ENCODE measurements at places on chromosomes 13 and 19.

- no peak for DNase-seq
These were observed 9.0 kb downstream of the TMEM259 start for GRCh38 chr19:1011831-1012333.

- DNase-seq = no peak
These were observed 8.3 kb downstream of the CCDC9 start for GRCh38 chr19:47264629-47265028.

DNA sequence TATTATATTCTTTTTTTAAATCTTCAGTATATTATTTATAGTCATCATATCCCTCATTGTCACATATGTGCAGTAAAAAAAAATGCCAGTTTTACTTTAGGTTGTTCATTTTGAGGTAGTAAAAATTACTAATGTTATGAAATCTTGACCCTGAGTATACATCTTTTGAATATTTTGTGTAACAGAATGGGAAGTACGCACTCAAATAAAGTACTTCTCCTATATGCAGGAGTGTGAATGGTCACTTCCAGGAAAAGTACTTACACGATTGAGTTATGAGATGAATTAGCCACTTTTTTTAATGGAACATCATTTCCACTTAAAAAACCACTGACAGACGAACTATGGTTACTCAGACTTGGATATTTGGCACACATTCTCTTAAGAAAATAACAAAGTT is 58.5 kb downstream of the C13orf42 start:
- DNase-seq = no peak

GRCh38 chr13:41402691-41403511 is 54.4 kb upstream of the RGCC start:
- no peak for DNase-seq

GRCh38 chr19:14317157-14317556 is 64.1 kb upstream of the ADGRE5 start:
- no peak for DNase-seq

- DNase-seq = no peak
These were observed 4.0 kb upstream of the NKPD1 start for GRCh38 chr19:45164577-45165335.

- no peak for DNase-seq
These were observed 966 bp downstream of the JUNB start for GRCh38 chr19:12792051-12792852.

- DNase-seq = no peak
These were observed 2.9 kb downstream of the CGB3 start for GRCh38 chr19:49020931-49021895.

GRCh38 chr19:34217952-34218817 is 36.2 kb upstream of the GARRE1 start:
- peak; percentile 67 for DNase-seq

GRCh38 chr13:68810660-68811059 is 1297.0 kb upstream of the ATXN8OS start:
- no peak for DNase-seq

GRCh38 chr19:48415395-48415794 is 21.9 kb downstream of the GRIN2D start:
- peak; percentile 69 for DNase-seq

DNA sequence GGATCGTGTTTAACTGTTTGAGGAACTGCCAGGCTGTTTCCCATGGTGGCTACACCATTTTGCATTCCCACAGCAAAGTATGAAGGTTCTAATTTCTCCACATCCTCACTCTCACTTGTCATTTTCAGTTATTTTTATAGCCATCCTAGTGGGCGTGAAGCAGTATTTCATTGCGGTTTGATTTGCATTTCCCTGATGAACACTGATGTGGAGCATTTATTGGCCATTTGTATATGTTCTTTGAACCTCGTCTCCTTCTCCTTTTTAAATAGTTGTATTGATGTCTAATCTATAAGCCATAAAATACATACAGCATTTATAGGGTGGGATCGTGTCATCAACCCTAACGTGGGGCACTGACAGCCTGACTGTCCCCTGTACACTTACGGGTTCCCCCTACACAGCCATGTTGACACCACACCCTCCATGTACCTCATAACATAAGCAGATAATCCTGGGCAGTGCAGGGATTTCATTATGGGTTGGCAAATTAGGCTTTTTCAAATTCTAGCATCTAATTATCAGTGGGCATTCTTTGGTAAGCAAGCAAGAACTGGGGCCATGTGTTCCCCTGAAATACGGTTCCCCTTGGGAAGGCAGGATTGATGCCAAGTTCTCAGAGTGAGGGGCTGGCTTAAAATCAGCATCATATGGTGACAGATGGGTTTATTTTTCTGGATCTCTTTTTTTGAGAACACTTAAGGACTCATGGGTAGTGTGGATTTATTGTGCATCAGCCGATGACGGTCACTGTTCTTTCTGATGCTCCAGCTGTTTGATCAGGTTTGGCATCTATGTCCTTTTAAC is 11.6 kb upstream of the ZBTB45 start:
- DNase-seq = no peak

DNA sequence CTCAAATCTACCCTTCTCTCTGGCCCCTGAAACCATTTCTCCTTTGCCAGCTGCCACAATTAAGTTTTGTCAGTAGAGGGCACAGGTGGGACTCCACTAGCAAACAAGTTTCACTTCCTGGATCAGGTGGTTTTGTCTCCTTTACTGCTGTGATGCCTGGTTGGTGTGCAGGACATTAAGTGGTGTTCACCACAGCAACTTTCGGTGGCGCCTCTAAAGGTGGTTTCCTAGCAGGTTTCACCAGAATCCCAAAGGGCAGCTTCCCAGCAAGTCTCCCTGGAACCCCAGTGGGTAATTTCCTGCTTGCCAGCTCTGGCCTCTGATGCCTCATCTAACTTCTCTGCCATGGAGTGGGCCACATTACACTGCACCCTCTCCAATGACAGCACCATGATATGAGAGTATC is 16.6 kb downstream of the MED4 start:
- DNase-seq = no peak

- no peak for DNase-seq
These were observed 58.7 kb upstream of the ALOX5AP start for GRCh38 chr13:30676672-30677071.

DNA sequence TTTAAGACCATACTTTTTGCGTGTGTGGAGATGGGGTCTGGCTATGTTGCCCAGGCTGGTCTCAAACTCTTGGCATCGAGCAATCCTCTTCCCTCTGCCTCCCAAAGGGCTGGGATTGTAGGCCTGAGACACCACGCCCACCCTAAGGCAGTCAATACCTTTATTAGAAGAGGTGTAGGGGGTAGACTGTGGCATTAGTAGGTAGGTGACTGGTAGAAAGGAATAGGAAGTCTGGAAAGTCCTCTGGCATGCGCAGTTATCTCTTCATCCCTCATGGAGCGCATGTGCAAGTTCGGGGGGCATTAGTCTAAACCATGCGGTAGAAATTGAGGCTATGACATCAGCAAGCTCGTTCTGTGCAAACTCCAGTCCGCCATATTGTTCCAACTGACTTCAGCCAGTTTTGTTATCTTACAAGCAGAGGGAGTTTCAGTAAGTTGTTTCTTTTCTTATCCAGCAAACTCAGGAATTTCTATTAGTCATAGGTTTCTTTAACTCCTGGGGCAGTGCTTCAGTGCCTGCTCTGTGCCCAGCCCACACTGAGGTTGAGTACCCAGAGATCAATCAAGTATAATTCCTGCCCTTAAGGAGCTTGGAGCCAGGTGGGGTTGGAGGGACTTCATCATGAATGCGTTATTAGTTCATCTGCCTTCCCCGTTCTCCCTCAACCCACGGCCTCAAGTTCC is 7.3 kb upstream of the RANBP3 start:
- no peak for DNase-seq

GRCh38 chr13:40660692-40661091 is 5.7 kb downstream of the FOXO1 start:
- no peak for DNase-seq

GRCh38 chr13:102726430-102726829 is 31.6 kb upstream of the METTL21C start:
- DNase-seq = no peak

DNA sequence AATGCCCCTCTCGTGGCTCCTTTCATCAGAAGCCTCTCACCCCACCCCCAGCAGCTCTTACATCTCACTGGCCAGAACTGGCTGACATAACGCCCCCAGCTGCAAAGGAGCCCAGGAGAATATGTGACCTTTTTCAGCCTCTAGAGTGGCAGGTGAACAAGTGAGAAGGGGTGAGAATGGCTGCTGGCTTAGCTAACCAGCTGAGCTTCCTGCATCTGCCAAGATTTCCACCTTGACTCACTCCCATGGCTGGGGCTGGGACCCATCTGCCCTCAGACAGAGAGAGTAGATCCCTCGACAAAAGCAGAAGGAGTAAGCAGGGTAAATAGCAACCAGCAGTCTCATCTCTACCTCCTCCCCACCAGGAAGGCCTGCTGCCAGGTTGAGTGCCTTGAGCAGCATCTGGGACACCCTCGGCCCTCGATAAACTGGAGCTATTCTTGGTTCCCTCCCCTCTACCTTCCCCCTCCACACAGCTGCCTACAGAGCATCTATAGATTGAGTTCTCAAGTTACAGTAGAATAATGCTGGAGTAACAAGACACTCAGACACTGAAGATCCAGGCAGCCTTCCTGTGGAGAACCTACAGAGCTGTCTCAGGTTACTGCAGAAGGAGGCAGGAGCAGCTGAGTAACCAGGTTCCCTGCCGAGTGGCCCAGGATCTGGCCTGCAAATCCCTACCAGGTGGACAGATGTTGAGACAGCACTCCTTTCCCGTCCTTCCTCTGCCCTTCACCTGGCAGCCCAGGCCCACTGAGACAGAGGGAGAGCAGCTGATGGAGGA is 15.5 kb downstream of the KASH5 start:
- no peak for DNase-seq

GRCh38 chr13:50099473-50099872 is 84.2 kb downstream of the KCNRG start:
- DNase-seq = no peak

GRCh38 chr19:27746691-27747380 is 1466.1 kb downstream of the UQCRFS1 start:
- no peak for DNase-seq

GRCh38 chr19:41638641-41639081 is 11.8 kb upstream of the CEACAM4 start:
- no peak for DNase-seq

- DNase-seq = no peak
These were observed 48.7 kb upstream of the ZNF835 start for GRCh38 chr19:56720281-56720680.

DNA sequence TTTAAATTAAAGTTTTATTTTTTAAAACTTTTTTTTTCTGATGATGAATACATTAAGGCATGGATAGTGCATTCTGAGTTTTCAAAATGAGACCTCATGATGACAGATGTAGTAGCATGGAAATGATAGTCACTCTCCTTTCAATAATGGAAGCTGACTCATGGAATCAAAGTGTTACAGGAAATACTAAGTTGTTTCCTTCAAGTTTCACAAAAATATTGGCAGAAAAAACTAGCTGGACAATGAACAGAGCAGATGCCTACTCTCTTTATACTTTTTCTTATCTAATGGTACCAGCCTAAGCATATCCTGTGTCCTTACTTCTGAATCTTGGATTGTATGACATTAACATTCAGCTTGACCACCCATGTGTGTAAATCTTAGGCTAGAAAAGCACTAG is 1337.3 kb downstream of the PCDH9 start:
- DNase-seq = no peak

DNA sequence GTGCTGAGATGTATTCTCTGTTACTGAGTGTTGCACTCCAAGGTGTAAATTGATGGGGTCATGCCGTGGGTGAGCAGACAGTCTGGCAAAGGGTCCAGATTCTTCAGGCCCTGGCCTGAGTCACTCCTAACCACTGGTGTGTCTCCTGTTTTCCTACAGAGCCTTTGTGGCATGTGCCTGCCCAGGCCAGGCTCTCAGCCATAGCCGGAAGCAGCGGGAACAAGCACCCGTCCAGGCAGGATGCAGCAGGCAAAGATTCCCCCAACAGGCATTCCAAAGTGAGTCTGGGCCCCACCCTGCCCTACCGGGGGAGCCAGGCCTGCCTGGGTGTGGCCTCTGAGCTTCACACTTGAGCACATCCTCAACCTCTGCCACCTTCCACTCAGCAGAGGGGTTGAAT is 61.9 kb downstream of the DPF1 start:
- DNase-seq = no peak

DNA sequence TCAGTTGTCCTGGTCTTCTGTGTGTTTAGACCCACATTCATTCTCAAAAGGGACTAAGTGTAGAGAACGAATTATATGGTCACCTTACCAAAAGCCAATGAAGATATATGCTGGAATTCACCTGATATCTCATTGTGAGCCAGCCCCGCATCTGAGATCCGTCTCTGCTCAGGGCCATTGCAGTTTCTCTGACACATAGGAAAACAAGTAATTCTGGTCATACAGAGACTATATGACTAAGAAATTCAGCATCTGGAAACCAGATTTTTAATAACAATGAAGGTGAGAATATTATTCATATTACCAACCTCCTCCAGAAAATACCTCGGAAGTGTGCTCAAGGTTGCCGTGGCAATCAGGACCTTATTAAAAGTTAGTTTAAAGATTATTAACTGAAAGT is 278.6 kb upstream of the EDNRB start:
- DNase-seq = no peak

DNA sequence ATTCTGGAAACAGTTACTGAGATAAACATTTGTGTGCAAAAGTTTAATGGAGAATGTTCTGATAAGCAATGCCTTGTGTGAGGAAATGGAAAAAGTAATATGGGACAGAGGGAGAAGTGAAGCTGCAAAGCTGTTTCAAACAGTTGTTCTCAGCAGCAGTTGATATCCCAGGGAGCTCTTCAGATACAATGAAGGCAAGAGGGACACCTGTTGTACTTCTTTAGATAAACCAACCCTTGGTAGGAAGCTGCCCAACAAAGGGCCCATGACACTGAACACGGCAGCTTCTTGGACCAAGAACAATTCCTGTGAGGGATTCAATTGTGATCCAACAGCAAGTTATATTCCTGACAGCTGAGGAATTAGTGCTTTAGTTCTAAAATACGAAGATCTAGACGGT is 894.3 kb upstream of the PCDH20 start:
- DNase-seq = no peak

DNA sequence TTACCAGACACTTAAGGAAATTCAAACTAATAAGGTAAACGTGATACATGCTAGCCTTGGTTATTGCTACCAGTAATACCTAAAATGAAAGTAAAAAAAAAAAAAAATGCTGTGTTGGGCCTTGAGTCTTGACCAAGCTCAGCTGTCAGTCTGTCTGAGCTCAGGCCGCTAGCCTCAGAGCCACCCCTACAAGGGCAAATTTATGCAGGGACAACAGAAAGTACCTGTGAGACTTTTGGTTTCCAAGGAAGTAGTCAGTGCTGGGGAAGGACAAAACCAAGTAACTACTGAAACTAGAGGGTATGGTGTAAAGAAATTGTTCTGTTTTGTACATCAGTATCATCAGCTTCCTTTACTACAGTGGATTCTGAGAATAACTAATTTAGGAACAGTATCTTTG is 134.3 kb upstream of the SLITRK5 start:
- DNase-seq = no peak
